CMK (cell line): ENCODE measurements at places on chromosomes 2 and 18.

DNA sequence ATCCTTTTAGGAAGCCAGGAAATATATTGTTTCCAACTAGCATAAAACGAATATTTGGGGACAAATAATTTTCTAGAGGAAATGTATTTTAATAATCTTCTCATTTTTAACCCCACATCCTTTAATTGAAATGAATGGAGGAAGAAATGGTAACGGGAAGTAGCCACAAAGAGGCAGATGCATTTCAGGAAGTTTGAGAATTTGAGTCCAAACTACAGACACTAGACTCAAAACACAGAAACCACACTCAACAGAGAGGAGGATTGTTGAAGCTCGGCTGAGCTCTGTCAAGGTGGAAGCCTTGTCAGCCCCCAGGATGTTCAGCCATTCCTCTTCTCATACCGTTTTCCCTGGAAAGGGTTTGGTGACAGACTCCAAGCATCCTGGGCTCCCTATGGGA, 288.5 kb downstream of the NAPG start:
- DNase-seq = no peak

GRCh38 chr18:56146565-56146964, 491.8 kb downstream of the TXNL1 start:
- no peak for DNase-seq

DNA sequence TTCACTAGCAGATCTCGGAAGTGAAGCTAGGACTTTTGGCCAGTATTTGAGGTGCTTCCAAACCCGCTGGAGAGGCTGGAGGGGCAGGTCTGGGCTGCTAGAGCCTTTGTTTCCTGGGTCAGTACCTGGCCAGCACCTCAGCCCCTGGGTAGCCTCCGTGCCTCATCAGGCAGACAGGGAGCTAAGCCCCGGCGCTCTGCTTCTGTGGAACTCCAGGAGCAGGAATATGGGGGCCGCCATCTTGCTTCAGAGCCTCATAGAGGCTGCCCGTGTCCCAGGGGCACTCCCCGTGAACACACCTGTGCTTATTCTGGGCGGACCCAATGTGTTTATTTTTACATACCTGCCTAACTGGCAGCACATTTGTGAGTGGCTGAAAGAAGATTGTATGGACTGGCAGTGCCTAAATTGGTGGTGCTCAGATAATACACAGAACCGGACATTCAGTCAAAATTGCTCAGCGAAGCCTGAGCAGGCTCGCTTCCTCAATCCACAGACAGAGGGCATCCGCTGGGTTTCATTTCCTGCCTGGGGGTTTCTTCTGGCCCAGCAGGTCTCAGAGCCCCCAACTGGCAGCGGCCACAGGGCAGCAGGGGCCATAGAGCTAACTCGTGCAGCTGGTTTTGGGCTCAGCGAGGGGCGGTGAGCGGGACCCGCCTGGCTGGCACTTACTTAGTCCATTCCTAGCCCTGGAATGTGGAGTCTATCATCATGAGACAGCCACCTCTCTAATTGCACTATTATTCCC, 176.8 kb upstream of the ALKAL2 start:
- DNase-seq = no peak

- DNase-seq = no peak
Measured at GRCh38 chr2:232362174-232362900, 16.2 kb upstream of the ALPP start.

DNA sequence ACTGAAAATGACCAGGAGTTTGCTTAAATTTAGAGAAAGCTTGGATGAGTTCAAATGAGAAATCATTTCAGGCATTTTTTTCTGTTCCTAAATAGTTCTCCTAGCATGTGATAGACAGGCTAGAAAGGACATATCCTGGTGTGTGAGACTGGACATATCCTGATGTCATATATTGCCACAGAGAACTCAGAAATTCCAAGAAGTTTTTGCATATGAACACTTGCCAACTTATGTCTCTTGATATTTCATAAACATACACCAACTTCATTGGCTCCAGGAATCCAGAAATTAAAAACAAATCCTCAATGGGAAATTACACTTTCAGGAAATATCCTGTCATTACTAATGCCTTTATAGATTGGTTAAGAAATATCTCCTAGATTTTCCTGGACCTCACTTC, 2.9 kb upstream of the SERPINB4 start:
- DNase-seq = no peak

DNA sequence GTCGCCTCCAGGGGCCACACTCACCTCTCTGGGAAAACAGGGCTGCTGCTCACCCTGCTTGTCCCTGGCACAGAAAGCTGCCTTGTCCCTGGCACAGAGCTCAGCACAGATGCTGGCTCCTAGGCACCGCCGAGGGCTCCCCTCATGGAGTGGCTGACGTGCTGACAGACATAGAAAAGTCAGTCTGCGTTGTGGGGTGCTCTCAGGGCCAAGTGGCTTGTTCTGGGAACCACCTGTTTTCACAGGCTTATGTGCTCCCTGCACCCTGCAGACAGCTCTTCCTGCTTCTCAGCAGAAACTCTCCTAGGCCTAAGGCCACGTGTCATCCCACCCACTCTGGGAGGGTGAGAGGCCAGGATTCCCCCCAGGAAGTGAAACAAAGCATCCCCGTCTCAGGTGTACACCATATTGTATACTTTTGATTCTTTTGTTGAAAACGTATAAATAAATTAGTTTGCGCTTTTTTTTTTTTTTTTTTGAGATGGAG, 84.7 kb upstream of the TMEM200C start:
- DNase-seq = no peak

- DNase-seq = no peak
Measured at GRCh38 chr2:195820373-195820772, 163.3 kb downstream of the SLC39A10 start.

DNA sequence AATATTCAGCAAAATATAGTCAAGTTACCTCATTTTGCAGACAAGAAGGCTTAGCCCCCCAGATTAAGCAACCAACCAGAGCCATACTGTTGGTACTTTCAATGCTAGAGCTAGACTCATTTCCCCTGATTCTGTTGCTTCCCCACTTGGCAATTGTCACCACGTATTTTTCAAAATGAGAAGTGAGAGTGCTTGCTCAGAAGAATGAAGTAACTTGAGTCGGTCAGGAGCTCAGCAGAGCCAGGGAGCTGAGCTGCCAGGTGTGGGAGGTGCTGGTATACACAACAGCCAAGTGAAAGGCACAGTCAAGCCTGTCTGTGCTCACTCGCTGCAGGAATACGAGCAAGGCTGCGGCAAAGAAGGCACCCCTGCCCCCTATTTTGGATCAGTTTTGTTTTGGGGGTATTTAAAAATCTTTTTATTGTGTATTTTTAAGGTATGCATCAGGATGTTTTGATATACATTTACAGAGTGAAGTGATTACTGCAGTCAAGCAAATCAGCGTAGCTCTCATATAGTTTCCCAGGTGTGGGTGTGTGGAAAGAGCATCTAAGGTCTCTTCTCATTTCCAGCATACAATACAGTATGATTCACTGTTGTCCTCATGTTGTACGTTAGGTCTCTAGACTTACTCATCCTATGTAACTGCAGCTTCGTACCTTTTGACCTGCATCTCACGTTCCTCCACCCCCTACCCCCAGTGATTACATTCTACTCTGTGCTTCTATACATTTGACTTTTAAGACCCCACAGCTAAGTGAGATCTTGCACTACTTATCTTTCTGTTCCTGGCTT, 62.4 kb downstream of the MRPS9 start:
- DNase-seq = no peak

DNA sequence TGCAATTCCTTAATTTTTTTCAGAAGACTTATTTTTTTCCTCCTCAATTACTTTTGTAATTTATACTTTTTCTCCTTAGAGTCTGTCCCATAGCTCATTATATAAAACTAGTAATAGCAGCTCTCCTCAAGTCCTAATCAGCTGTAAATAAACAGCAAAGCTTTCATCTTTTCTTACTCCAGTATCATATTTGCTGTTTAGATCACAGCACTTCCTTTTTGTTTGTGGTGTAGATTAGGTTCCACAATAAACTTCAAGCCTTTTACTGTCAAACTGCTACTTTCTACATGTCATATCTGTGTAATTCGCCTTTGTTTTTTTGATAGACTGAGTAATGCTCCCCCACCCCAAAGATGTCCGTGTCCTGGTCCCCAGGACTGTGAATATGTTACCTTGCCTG, 25.5 kb downstream of the GCG start:
- DNase-seq = no peak

DNA sequence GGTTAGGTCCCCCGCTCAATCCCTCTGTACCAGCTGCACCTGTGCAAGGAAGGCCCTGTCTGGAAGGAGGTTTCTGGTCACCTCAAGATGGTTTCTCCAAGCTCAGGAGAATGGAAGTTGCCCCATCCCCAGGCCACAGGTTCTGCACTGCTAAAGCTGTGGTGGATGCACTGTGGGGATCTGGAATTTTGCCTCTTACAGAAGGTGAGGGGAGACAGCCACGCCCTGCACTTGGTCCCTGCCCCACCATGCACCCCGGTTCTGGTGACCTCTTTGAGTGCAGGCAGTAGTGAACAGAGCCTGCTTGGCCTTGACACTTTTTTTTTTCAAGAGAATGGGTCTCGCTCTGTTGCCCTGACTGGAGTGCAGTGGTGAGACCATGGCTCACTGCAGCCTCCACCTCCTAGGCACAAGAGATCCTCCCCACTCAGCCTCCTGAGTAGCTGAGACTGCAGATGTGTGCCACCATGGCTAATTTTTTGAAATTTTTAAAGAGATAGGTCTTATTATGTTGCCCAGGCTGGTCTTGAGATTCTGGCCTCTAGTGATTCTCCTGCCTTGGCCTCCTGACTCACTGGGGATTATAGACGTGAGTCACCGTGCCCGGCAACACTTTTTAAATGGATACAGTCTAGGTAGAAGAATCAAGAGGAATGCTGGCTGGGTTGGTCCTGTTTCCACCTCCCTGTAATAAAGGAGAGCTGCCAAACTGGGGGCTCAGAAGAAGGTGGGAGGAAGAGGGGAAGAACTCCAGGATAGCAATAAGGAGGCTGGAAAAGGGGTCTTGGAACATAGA, 5.8 kb upstream of the NT5DC4 start:
- DNase-seq = no peak

DNA sequence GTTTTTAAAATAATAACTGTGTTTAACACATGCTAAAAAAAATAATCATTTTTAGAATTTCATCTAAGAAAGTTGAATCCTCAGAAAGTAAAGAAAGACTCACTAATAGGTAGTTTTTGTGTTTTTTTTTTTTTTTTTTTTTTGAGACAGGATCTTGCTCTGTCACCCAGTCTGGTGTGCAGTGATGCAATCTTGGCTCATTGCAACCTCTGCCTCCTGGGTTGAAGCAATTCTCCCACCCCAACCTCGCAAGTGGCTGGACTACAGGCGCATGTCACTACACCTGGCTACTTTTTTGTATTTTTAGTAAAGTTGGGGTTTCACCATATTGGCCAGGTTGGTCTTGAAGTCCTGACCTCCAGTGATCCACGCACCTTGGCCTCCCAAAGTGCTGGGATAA, 7.1 kb downstream of the CKAP2L start:
- no peak for DNase-seq

DNA sequence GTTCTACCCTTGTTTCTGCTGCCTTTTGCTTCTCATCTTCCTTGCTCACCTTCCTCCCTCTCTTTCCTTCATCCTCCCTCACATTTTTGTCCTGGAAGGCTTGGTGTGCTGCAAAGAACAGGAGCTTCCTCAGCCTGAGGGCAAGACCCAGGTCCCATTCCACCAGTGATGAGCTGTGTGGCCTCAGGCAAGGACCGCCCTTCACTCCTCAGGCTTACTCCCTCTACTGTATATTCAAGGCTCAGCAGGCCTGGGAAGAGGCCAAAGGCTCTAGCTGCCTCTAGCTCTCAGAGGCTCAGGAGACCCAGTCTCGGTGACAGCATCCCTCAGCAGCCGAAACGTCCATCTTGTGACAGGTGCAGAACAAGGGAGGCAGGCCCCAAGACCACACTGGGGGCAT, 97.5 kb downstream of the MRO start:
- DNase-seq = no peak

GRCh38 chr2:67476809-67477790, 80.0 kb downstream of the ETAA1 start:
- peak; percentile 1 for DNase-seq

DNA sequence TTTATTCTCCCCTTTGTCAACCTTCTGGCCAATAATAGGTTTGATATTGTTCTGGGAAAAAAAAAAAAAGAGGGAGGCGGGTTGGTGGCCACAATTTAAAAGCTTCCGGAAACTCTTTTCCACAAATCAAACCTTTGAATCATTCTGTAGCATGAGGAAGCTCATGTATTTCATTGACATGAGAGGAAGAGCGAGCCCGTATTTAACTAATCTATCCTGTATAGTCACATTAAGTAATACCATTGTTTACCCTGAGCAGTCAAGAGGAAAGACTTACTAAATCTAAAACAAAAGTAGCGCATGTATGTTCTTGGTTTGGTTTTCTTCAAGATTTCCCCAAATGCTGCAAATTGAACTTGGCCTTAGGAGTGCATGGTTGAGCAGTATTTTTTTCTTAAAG, 120.1 kb downstream of the NCKAP5 start:
- no peak for DNase-seq

DNA sequence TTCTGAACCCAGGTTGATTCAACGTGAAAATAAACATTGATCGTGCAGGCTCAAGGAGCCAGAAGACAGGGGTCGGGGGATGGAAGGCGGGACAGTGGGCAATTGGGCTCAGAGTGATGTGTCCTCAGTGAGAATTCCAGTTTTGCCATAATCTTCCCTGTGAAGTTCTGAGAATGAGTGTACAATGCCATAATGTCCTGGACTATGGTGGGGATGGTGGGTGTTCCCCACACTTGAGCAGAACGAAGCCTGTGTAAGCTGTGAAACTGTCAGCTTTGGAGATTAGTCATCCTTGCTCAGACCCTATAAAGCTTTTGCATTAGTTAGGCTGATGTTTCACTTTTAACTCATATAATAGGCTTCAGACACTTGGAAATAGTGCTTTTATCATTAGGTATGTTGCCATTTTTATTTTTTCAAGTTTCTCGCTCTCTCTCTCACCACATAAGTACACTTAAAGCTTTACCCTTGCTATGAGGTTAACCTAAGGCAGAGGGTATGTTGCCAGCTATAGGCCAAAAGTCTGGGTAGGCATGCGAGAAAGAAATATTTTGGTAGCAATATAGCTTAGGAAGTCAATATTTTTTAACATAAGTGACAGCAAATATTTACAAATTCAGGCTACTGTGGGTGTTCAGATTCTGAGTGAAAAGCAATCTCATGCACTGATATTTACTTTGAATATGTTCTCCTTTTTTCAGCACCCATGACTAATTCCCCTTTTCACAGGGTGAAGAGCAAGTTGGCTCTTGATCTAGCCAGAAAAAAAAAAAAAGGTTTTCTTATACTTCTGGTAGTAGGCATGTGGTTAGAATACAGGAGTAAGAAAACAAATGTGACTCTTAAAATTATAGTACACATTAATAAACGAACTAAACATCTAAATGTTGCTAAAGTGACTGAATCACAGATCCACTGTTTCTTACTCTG, 47.2 kb downstream of the CDC42EP3 start:
- DNase-seq = no peak

- peak; percentile 15 for DNase-seq
Measured at GRCh38 chr2:86243950-86244733, 44.9 kb downstream of the MRPL35 start.

GRCh38 chr2:232523682-232524597, 2.0 kb upstream of the CHRND start:
- DNase-seq = peak; percentile 50

- no peak for DNase-seq
Measured at GRCh38 chr2:138390316-138390945, 111.1 kb upstream of the SPOPL start.

- no peak for DNase-seq
Measured at GRCh38 chr2:16123421-16123820, 183.1 kb downstream of the MYCN start.
